Right cardiac atrium (tissue), 5 donors: ENCODE measurements at places on chromosomes 3 and 15. TPM values are rescaled to one million over a fixed set of nuclear protein-coding genes. Genes with fewer than 3 reads are reported as not detected.
A peak's percentile ranks its signal among the peaks of the same experiment; 100 is the strongest.

DNA sequence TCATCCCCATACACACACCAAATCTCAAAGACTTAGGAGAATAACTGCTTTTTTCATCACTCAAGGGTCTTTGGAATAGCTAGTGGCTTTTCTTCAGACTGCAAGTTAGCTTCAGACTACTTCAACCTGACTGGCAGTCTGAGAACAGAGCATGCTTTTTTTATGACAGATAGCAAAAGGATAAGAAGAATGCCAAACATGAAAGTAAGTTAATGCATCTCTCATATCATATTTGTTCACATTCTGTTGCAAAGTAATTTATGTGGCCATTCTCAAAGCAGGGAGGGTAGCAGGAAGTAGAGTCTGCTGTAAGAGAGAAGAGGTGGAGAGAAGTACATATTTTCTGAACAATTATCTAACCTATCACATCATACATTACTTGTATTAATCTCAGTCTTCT, 544.4 kb downstream of the ZPLD1 start:
- no peak for DNase-seq

Gene PTX3
- polyA plus RNA-seq = 0.48 TPM

- DNase-seq = no peak
These were observed 17.0 kb downstream of the YEATS2 start for GRCh38 chr3:183714622-183715021.

DNA sequence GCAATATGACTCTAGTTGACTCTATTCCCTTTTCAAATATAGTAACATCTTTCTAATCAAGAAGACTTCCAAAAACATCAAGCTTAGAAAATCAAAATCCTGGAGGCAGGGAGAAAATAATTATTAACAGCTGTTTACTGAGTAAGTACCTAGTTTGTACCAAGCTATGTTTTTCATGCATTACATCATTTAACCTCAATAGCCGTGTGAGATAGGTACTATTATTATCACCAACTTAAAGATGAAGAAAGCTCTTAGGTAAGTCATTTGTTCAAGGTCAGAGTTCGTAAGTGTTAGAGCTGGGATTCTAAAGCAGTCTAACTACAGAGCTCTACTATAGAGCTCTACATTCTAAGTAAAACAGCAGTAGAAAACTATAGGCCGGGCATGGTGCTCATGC, 41.6 kb downstream of the GSK3B start:
- no peak for DNase-seq

Gene PLA2G4B
- 3.9 TPM for polyA plus RNA-seq

DNA sequence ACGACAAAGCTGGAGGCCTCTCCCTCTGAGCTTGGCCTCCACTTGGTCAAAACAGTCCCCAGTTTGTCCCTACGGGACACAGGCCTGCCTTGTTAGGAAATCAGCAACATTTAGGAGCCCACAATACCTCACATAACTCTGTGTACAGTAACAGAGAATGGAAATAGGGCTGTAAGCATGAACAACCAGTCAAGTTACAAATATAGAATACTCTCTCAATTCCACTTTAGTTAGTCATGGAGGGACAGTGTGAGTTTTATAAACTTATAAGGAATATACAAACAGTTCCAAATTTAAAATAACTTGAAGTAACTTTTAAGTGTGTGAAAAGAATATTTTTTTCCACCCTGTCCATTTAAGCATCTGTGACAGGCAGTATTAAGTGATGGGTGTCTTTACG, 129.4 kb downstream of the PGPEP1L start:
- no peak for DNase-seq

Gene GRIP2
- polyA plus RNA-seq = 9.9 TPM

- DNase-seq = no peak
These were observed 191.8 kb downstream of the MAGI1 start for GRCh38 chr3:65846936-65847335.

Gene SHC4
- polyA plus RNA-seq = 2.4 TPM

DNA sequence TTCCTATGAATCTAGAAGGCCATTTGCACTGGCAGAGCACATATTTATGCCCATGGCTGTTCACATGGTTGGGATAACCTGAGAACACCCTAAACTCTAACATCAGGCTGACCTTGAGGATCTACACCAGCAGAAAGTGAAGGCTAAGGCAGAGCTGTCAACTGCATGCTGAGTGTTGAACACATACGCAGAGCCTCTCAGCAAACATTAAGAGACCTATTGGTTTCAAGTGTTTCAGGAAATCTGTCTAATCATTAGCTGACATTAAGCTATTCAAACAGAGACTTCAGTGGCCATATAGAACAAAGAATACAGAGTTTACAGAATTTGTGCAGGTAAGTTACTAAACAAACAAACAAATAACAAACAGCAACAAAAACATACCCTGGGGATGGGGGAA, 16.1 kb upstream of the SEC61A1 start:
- DNase-seq = no peak

DNA sequence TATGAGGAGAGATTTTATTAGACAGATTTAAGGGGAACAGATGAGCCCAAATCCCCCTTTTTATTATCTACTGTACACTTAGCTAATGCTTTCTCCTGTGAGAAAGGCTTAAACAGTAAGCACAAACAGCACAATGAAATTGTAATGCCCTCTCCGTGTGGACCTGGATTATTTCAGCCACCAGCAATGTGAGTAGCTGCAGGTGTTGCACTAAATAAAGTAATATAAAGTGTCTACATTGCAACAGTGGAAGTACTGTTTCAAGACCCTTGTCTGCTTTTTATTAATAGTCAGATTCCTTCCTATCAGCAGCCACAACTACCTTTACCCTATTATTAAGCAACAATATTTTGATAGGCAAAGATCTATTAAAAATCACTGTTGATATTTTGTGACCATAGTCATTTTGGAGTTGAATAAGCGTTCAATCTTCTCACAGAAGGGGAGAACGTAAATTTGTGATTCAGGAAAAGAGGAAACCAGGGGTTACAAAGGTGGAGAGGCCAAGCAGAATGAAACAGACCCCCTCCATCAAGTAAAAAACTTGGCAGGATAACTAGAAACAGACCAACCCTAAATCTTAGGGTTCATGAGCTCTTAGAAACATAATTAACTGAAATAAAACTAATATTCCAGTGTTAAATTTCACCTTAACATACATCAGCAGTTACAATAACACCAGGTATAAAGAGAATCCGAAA, 422.6 kb downstream of the MECOM start:
- DNase-seq = no peak

Gene GOLGA6L4
- polyA plus RNA-seq = 1.0 TPM

DNA sequence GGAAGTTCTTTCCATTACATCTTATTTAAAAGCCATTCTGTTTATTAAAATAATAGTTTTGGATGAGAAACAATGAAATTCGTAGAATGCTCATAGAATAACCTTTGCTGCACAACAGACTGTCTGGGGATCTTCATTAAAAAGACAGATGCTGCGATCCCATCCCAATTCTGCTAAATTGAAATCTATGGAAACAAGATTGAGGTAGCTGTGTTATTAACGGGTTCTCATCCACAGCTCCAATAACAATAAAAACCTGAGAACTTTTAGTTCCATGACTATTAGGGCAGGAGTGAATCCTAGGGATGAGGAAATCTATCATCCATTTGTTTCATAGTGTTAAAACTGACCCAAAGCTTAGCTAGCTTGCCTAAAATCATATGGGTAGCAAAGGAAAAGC, 2.5 kb upstream of the GJD2 start:
- no peak for DNase-seq

- DNase-seq = no peak
These were observed 170.6 kb upstream of the EPHA3 start for GRCh38 chr3:88936831-88937230.

- DNase-seq = no peak
These were observed 445.5 kb upstream of the TBL1XR1 start for GRCh38 chr3:177642804-177643125.

Gene A4GNT
- polyA plus RNA-seq = not detected

DNA sequence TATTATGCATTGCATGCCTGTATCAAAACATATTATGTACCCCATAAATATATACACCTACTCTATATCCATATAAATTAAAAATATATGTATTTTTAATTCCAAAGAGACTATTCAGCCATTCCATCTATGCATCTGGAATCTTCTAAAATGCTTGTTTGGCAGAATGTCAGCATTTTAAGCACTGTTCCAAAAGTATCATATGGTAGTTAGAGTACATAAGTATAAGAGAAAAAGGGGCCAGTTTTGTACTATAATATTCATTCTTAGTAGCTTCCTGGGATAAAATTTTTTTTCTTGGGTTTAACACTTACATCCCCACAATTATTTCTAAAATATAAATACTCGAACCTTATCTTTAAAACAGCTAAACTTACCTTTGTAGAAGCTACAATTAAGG, 60.4 kb upstream of the COL6A6 start:
- DNase-seq = no peak

Gene SMC4
- 10.9 TPM for polyA plus RNA-seq

GRCh38 chr15:48962662-48963523, 826 bp downstream of the SHC4 start:
- peak; percentile 82 for DNase-seq

DNA sequence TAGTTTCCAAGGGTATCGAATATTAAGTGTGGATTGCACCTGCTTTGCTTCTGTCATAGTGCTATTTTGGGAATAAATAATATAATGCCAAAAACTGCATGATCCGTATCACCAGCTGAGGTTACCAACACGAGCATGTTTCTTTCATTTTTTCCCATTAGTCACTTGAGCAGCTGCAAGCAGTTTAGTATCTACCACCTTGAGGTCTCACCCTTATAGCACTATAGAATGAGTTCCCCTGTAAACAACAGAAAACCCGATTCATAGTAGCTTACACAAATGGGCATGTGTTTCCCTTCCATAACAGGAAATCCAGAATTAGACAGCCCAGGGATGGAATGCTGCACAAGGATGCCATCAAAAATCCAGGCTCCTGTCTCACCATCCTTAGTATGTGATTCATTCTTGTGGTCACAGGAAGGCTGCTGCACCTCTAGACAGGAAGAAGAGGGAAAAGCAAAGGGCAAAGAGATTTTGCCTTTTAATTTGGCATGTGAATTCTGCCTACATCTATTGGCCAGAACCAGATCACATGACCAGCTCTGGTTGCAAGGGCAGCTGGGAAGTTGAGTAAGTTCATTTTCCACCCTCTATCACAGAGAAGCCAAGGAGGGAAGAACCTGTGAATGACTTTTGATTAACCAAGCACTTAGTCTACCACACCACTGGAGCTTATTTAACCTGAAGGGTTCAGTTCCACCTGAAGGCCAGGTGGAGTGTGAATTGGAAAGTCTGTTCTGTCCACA, 91.3 kb upstream of the SLC25A36 start:
- no peak for DNase-seq

Gene SERPINI2
- polyA plus RNA-seq = 1.3 TPM

GRCh38 chr3:129593595-129594339, 12.7 kb downstream of the PLXND1 start:
- DNase-seq = no peak

- DNase-seq = peak; percentile 28
These were observed 24.7 kb downstream of the GXYLT2 start for GRCh38 chr3:72912532-72912931.

DNA sequence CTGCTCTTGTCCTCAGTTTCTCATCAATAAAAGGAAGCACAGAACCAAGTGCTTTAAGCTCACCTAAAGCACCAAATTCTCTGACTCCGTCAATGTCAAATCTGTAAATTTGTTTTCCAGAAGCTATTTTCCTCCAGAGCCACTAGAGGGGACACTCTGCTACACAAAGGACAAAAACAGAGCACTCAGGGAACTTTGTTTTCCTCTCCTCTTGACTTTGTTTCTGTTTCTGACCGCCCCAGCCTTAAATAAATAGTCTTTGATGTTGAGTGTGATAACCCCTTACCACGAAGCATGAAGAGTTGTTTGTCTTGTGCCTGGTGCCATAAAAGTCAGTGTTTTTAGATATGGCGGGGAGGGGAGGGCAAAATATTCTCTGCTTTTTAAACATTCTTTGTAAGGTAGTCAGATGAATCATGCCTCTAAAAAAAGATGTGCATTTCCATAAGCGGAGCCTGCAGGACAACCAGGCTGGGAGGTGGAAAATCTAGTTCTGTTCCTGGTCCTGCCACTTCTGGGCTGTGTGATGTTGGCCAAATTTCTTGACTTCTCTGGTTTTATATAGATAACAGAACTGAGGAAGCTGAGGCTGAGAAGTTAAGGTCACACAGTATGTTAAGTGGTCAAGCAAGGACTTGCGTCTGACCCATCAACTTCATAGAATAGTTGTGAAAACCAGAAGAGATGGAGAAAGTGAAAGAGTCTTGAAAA, 7.3 kb upstream of the ZBTB38 start:
- DNase-seq = no peak

DNA sequence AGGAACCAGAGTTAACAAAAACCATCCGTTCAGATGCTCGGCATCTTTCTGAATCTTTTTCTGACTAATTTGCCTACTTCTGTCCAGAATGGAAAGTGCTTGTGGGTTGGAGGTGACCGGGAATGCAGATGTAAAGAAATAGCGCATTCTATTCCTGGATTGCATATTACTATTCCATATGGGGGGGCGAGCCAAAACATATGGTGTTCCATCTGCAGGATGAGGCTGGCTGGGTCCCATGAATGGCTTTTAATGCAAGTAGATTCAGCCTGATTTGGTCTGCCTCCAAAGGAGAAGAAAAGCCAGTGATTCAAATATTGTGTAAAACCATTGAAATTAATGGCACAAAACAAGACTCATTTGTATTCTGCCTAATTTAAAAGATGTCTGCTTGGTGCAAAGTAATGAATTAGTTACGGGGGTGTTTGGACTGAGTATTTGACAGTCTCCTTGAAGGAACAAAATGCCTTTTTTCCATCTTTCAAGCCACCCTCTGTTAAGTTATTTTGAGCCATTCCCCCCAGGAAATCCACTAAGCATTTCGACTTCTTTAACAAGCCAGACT, 99.0 kb downstream of the ST8SIA2 start:
- DNase-seq = no peak

DNA sequence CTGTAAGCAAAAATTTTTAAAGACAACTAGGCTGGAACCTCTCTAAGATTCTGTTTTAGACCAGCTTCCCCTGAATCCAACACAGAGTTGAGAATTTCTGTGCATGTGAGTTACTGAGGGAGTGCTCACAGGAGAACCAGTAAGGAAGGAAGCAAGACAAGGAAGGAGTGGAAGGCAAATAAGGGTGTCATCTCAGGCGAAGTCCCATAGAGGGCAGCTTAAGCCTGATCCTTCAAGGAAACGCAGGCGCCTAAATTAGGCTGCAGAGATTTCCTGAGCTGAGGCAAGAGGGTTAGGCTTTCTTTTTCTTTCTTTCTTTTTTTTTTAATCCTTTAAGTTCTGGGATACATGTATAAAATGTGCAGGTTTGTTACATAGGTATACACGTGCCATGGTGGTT, 36.2 kb upstream of the COL6A6 start:
- no peak for DNase-seq

GRCh38 chr3:172517859-172518466, 5.3 kb downstream of the TNFSF10 start:
- DNase-seq = no peak

- DNase-seq = peak; percentile 79
These were observed 57.4 kb downstream of the NPTN start for GRCh38 chr15:73575636-73576247.

DNA sequence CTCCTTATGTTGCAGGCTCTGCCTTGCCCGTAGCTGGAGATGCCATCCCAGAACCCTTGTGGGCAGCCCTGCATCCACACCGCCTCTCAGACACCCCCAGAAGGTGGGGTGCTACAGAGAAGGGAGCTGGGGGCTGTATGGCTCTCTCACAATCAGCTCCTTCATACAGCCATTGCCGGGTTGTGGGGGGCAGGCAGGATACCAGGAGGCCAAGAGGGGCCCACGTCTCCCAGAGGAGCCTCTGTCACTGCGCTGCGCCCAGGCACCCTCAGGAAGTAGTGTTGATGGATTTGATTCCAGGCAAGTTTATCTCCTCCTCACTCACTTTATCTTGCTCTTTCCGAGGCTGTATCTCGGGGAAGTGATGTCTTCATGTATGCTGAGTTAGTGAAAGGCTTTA, 171.6 kb downstream of the CHDH start:
- DNase-seq = no peak

Gene TIGIT
- polyA plus RNA-seq = 0.07 TPM

Gene SLC12A1
- not detected for polyA plus RNA-seq
